ENCODE measurements at places on chromosomes 1 and 21. TPM values are rescaled to one million over a fixed set of nuclear protein-coding genes. Genes with fewer than 3 reads are reported as not detected.

Gene RUNX3
- not detected for total RNA-seq

Gene CELA3A
- total RNA-seq: not detected

Gene LDLRAD2
- total RNA-seq: not detected

Gene OR1C1
- not detected for total RNA-seq

Gene FCER1A
- not detected for total RNA-seq

Gene LMOD1
- total RNA-seq: 5.4 TPM

Gene FMN2
- total RNA-seq: 5.4 TPM

Gene MRPL39
- 35.4 TPM for total RNA-seq

Gene TRAPPC10
- total RNA-seq: 47.1 TPM

Gene SLC1A7
- 0.14 TPM for total RNA-seq

Gene NBPF6
- 1.1 TPM for total RNA-seq

Gene KIF17
- 1.6 TPM for total RNA-seq

Gene TNNI3K
- not detected for total RNA-seq

Gene OR10K2
- not detected for total RNA-seq

Gene GRIK3
- total RNA-seq: not detected

Gene LIN28A
- total RNA-seq: not detected

Gene S100A9
- total RNA-seq: not detected

Gene FCRLB
- 1.8 TPM for total RNA-seq

Gene ZC3H12A
- 50.8 TPM for total RNA-seq

Gene RNF223
- total RNA-seq: not detected

Gene S100A16
- total RNA-seq: 83.8 TPM

Gene APCS
- not detected for total RNA-seq

Gene TFF2
- total RNA-seq: not detected

Gene GPX7
- 56.9 TPM for total RNA-seq

Gene VSIG8
- 0.43 TPM for total RNA-seq

Gene PLA2G2C
- not detected for total RNA-seq

Gene KLHDC9
- total RNA-seq: 0.66 TPM

Gene KRTAP12-1
- not detected for total RNA-seq

Gene CYP4A22
- total RNA-seq: not detected

Gene NFASC
- under 0.01 TPM for total RNA-seq

Gene IQCC
- total RNA-seq: 1.1 TPM

Gene S100A8
- total RNA-seq: not detected

Gene CFHR4
- total RNA-seq: not detected

Gene TSPAN1
- total RNA-seq: 0.86 TPM

Gene DPT
- total RNA-seq: under 0.01 TPM

Gene FAM110D
- total RNA-seq: not detected

Gene TMEM53
- 7.0 TPM for total RNA-seq

Gene RCSD1
- total RNA-seq: 0.57 TPM

Gene TIE1
- not detected for total RNA-seq

Gene PADI2
- 0.29 TPM for total RNA-seq

Gene COPA
- total RNA-seq: 332 TPM

Gene MAP3K6
- total RNA-seq: 6.1 TPM

Gene UBE2G2
- 95.3 TPM for total RNA-seq

Gene MARK1
- total RNA-seq: 0.43 TPM

Gene SORT1
- total RNA-seq: 18.2 TPM

Gene TSPEAR
- total RNA-seq: not detected

Gene ZNF648
- under 0.01 TPM for total RNA-seq

Gene KCNE2
- total RNA-seq: 0.14 TPM

Gene PRAMEF20
- total RNA-seq: not detected

Gene ADGRL2
- total RNA-seq: 10.7 TPM

Gene HSPB7
- total RNA-seq: 3.7 TPM

Gene SZT2
- total RNA-seq: 46.4 TPM

Gene RIPK4
- not detected for total RNA-seq

Gene LCE1F
- total RNA-seq: not detected

Gene PCP4L1
- not detected for total RNA-seq

Gene EPHX1
- total RNA-seq: 29.5 TPM

Gene FAM78B
- not detected for total RNA-seq

Gene ZNF593OS
- not detected for total RNA-seq

All from placental pericyte (primary cell).